ENCODE measurements at places on chromosomes 12 and 14. TPM values are rescaled to one million over a fixed set of nuclear protein-coding genes. Genes with fewer than 3 reads are reported as not detected.

DNA sequence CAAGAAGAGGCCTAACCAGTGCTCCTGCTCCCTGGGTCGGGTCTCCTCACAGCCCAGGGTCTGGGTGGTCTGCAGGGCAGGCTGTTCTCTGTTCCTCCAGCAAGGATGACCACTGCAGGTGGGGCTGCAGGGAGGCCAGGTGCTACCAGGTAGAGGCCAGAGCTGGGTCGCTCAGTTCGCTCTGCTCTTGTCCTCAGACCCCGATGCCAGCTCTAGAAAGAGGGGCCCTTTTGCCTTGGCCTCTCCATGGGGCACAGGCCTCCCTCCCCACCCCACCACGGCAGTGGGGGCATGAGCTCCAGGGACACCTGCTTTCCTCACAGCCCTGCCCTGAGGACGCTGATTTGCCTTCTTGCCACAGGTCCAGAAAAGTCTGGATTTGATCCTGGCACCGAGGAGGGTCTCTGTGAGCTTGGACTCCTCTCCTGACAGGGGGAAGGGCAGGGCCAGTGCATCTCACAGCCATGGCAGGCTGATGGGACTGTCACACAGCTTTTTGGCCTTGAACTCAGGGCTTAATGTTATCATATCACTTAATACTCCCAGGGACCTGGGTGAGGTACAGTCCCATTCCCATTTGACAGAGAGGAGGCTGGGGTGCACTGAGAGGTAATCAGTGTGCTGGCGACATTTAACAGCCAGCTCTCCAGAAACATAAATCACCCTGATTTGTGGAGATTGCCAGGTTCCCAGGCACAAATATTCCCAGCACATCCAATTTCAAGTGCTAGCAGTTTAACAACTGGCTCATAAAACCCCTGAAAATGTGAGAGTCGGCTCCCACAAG lies 273.0 kb upstream of the SFSWAP start:
- DNase-seq = no peak

GRCh38 chr12:98483621-98484503 lies 31.5 kb upstream of the TMPO start:
- DNase-seq = no peak

GRCh38 chr12:98373025-98373554 lies 142.3 kb upstream of the TMPO start:
- no peak for DNase-seq

- no peak for DNase-seq
Observed at GRCh38 chr14:20732979-20733635, 12.6 kb upstream of the EDDM3A start.

DNA sequence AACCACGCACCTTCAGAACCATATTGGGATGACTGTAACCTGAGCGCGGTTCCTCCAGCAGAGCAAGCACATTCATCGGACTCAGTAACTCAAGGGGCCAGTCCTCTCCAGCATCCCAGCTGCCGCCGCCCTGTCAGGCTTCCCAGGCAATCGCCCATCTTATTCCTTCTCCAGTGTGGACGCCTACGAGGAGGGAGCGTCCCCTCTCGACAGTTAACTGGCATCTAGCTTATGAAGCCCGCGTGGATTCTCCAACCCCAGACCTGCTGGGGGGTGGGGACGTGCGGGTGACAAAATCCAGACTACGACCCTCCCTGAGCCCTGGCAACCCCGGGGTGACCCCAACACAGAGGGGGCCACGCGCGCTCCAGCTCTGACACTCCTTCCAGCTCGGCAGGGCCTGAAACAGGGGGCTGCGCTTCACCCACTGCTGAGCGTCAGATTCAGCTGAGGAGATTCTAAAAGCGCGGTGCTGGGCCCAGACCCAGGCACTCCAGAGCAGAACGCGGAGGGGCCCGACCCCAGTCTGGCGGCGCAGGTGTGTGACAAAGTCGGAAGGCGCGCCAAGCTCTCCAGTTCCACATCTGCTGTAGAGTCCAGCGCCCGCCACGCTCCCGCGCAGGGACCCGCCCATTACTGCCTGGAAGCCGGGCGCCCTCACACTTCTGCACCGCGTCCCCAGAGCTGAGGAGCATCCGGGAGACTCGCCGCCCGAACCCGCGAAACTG lies 43.9 kb upstream of the ESR2 start:
- DNase-seq = peak; percentile 70

DNA sequence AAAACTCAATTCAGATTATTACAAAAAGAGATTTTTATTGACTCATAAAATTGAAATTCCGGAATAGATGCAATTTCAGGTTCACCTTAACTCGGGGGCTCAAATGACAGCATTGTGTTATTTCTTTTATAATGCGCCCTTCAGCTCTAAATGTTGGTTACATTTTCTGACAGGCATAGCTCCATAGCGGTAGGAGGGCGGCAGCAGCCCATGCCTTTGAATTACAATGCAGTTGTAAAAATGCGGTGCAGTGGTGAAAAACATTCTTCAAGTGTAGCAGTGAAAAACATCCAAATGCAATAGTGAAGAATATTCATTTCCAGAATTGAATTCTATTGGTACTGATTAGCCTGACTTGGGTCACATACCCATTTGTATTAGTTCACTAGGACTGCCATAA lies 215.3 kb upstream of the PKP2 start:
- no peak for DNase-seq

- no peak for DNase-seq
Observed at GRCh38 chr12:13602172-13602571, 379.2 kb downstream of the GRIN2B start.

DNA sequence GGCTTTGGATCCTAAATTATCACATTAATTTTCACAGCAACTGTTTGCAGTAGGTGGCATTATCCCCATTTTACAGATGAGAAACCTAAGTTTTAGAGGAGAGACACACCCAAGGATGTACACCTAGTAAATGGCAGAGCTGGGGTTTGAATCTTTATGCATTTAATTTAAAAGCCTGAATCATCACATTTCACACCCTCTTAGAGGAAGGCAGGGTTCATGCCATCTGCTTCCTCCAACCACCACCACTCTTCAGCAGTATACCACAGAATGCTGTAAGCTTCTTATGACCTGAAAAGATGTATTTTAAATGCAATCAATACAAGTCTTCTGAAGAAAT lies 90.3 kb downstream of the CRADD start:
- no peak for DNase-seq

DNA sequence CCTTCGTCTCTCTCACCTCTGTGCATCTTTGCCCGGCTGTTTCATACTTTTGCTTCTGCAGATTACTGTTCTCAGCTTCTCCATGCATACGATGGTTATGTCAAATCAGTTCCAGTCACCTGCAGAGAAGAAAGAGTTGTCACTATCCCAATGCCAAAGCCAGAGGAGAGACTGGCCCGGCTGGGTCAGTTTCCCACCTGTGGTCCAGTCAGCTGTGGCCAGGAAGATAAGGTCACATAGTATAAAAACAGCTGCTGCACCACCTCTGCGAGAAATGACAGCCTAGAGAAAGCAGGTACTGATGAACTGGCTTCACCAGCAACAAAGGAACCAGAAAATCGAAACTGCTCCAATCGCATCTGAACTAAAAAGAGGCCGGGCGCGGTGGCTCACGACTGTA lies 6.4 kb upstream of the P2RX4 start:
- no peak for DNase-seq

- DNase-seq = no peak
Observed at GRCh38 chr12:10184261-10184843, 5.5 kb downstream of the TMEM52B start.

GRCh38 chr14:63713058-63713457 lies 14.8 kb downstream of the SGPP1 start:
- DNase-seq = no peak

DNA sequence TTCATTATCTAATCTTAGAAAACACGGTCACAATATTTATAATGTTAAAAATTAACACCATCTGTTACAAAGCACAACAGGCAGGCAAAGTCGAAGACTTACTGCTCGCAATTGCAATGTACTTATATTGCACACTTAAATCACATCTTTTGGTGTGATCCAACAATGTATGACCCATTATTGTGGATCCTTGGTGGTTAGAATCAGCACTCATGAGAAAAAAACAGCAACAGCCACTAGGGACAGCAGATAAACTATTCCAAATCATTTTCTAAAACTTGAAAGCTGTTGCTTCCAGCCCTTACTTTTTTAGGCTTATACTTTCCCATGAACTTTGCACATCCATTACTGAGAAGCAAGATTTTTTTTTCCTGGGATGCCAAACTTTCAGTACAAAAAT lies 20.4 kb downstream of the COX16 start:
- no peak for DNase-seq

GRCh38 chr14:24699052-24699451 lies 65.1 kb upstream of the GZMB start:
- no peak for DNase-seq

IL23A gene
- total RNA-seq = not detected

SLC41A2 gene
- 19.3 TPM for total RNA-seq

CLEC4C gene
- not detected for total RNA-seq

FRS2 gene
- total RNA-seq = 58.0 TPM

GUCY2C gene
- not detected for total RNA-seq

NID2 gene
- total RNA-seq = 125 TPM

All from sciatic nerve (tissue), 2 donors.